ENCODE measurements at places on chromosomes 3 and 15.

- DNase-seq: no peak
These were observed 16.9 kb downstream of the CD47 start for GRCh38 chr3:108073764-108074431.

GRCh38 chr3:139941580-139941979, 6.6 kb downstream of the CLSTN2 start:
- no peak for DNase-seq

- DNase-seq: no peak
These were observed 14.4 kb downstream of the TNFAIP8L3 start for GRCh38 chr15:51080286-51080685.

- no peak for DNase-seq
These were observed 131.5 kb upstream of the ALCAM start for GRCh38 chr3:105235221-105235620.

DNA sequence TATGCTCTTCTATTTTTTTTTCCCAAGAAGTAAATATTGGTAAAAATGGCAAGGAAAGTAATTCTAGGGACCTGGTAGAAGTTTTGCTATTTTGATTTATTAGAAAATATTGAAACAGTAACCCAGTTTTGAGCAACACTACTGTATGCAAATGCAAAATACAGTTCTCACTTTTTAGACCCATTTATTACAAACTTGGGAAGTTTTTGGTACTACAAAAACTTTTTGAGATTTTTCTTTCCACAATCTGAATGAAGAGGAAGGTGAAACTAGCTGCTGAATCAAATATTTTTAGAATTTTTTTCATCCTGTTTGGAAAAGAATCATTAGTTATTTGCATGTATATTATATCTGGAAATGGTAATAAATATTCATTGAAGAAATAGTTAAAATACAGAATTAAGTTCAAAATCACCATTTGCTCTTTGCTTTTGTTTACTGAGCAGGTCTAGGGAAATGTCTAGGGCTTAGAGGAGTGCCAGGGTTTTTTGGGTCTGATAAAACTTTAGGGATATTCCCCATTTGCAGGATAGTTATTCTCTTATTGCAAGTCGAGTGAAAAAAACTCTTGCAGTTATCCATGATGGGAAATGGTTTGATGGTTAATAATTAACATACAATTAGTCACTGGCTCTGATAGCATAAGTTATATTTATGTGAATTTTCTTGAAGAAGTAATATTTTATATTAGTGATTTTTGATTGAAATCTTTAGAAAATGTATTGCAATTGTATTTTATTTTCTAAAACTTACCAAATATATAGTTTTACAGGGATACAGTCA, 47.0 kb downstream of the TCF12 start:
- DNase-seq: no peak

GRCh38 chr3:58651276-58651675, 15.3 kb downstream of the FAM3D start:
- no peak for DNase-seq

DNA sequence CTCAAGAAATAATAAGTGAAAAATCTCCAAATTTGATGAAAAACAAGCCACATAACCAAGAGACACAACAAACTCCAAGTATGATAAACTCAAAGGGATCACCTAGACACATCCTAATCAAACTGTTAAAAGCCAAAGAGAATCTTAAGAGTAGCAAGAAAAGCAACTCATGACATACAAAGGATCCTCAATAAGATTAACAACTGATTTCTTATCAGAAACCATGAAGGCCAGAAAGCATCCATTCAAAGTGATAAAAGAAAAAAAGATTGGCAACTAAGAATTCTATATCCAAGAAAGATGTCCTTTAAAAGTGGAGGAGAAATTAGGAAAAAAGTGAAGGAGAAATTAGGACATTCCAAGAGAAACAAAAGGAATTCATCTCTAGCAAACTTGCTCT, 23.5 kb downstream of the CHSY1 start:
- no peak for DNase-seq

- DNase-seq: no peak
These were observed 74.5 kb downstream of the NR1D2 start for GRCh38 chr3:24019585-24019984.

DNA sequence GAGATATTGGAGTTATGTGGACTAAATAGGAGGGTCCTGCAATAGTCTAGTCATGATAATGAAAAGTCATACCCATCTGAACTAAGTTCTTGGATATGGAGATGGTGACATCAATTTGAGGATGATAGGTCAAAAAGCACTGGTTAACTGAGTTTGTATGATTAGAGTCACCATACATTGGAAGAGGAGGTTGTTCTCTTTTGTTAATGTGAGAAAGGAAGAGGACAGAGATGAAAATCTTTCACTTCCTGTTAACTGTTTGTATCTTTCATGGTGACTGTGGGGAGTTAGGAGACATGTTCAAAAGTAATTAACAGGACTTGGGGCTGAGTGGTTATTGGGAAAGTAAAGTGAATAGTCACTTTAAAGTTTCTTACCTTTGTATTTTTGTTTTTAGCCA, 11.1 kb downstream of the TMEM62 start:
- no peak for DNase-seq

GRCh38 chr3:48571938-48572337, 8.4 kb upstream of the UCN2 start:
- no peak for DNase-seq

GRCh38 chr3:194395212-194395611, 3.9 kb downstream of the GP5 start:
- peak; percentile 12 for DNase-seq

- DNase-seq: no peak
These were observed 69.8 kb upstream of the ANKRD34C start for GRCh38 chr15:79212589-79213157.

DNA sequence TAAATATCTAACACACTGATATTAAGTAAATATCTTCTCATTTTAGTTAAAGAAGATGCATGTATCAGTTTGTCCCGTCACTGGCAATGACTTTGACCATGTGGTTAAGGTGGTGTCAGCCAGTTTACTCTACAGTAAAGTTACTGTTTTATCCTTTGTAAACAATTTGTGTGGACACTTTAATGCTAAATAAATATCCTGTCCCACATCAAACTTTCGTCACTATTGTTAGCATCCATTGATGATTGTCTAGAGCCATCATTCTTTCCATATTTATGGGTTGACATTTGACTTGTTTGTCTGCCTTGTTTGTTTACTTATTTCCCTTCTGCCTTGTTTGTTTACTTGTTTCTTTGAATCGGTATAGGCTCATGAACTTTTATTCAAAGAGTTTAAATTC, 11.0 kb upstream of the GPD1L start:
- no peak for DNase-seq

- DNase-seq: no peak
These were observed 50.8 kb upstream of the GADL1 start for GRCh38 chr3:30945291-30945690.

GRCh38 chr15:60125334-60125733, 121.2 kb downstream of the FOXB1 start:
- no peak for DNase-seq

DNA sequence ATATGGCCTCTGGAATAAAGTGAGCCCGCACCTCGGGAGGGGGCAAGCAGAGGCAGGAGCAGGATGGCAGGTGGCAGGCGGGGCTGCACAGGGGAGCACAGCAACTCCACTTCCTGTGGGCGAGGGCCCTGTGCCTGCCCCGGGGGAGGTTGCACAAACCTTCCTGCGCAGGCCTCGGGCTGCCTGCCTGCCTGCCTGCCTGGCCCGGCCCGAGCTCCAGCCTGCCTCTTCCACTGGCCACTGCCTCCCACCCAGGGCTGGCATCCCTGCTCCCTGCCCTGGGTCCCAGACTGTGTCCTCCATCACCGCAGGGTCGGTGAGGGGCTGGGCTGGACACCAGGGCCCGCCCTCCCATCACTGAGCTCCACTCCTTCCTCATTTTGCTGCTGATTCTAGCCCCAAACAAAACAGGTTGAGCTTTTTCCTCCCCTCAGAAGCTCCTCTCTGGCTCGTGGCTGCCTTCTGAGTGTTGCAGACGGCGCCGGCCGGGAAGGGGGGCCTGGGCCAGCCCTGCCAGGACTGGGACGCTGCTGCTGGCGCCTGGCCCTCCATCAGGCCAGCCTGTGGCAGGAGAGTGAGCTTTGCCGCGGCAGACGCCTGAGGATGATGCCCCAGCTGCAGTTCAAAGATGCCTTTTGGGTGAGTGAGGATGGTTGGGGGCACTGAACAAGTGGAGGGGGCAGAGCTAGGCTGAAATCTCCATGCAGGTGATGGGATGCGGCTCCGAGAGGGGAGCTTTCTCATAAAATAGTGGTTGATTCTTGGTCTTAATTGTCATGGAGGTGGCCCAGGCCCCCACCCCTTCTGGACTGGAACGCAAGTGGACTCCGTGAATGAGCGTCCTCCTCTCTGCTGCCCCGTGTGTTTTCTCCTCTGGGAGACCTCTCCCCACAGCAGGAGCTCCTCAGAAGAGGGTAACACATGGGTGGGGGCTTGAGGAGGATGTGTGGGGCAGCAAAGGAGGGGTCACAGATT, at the start of gene PSTPIP1:
Gene PSTPIP1 (plus strand): TSS at position 156 of the 975 bp plus-strand sequence. CDS start 448 bp downstream, at position 604.
- DNase-seq: peak; percentile 77

GRCh38 chr15:26157081-26157480, 294.0 kb upstream of the ATP10A start:
- no peak for DNase-seq

DNA sequence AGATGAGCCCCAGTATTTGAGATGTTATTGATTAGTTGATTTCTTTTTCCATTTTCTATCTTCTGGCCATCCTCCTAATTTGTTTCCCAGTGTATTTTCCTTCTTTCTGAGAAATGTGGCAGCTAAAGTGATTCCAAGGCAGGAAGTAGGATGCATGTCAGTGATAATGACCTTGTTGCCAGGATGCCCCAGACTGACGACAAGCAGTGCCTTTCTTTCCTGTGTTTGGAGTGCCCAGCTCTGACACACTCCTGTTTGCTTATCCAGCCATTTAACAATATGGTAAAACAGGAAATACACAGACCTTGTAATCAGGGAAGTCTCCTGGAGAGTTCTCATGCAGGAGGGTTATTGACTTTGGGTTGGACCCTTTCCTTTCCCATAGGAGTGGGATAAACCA, 20.4 kb downstream of the TMOD2 start:
- no peak for DNase-seq

GRCh38 chr3:133899311-133899710, 3.6 kb upstream of the RAB6B start:
- DNase-seq: no peak

- DNase-seq: no peak
These were observed 61.4 kb upstream of the ZNF280D start for GRCh38 chr15:56794553-56795329.

DNA sequence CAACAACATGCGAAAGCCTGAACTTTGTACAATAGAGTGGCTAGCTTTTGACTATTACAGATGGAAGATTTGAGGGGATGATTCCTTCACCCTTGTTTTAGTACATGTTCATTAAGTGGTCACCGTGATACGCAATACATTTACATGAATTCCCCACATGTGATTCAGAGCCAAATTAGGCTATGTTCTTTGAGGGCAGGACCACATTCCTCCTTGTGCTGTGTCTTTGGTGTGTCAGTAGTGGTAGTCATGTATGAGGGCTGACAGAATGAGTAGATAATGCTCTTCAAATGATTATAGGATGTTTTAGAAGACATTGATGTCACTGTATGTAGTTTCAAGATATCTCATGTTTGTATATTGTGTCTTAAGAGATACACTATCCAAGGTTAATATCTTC, 12.1 kb downstream of the PTPRG start:
- no peak for DNase-seq

DNA sequence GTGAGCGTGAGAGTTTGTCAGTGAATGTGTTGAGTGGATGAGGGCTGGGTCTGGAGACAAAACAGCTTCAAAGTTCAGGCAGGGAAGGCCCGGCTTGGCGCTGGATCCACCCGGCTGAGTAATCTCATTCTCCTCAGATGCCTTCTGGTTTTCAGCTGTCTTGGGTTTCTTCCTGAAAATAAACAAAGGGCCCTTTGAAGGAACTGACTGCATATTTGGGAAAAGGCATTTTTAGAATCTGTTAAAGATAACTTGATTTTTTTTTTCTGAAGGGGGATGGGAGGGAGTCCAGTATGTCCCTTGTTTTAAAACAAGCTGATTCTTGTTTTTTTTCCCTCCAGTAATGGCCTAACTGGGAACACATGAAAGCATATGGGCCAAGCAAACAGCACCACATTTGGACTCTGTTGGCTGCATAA, 86.4 kb downstream of the TIGIT start:
- DNase-seq: no peak

GRCh38 chr3:178841011-178841410, 230.6 kb downstream of the ZMAT3 start:
- no peak for DNase-seq

- DNase-seq: no peak
These were observed 72.7 kb upstream of the ABHD2 start for GRCh38 chr15:89015412-89016097.

DNA sequence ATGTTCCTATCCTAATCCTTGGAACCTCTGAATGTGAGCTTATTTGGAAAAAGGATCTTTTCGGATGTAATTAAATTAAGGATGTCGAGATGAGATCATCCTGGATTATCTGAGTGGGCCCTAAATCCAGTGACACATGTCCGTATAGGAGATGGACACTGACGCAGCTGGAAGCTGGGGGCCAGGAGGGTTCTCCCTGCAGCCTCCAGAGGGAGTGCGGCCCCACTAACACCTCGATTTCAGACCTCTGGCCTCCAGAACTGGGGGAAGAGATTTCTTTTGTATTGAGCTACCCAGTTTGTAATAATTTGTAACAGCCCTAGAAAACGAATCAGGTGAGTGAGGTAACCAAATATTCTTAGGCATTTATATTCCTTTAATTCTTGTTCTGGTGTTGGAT, 2.5 kb downstream of the DNAJB8 start:
- no peak for DNase-seq

- no peak for DNase-seq
These were observed 136.9 kb downstream of the NSMCE3 start for GRCh38 chr15:29132735-29133181.

DNA sequence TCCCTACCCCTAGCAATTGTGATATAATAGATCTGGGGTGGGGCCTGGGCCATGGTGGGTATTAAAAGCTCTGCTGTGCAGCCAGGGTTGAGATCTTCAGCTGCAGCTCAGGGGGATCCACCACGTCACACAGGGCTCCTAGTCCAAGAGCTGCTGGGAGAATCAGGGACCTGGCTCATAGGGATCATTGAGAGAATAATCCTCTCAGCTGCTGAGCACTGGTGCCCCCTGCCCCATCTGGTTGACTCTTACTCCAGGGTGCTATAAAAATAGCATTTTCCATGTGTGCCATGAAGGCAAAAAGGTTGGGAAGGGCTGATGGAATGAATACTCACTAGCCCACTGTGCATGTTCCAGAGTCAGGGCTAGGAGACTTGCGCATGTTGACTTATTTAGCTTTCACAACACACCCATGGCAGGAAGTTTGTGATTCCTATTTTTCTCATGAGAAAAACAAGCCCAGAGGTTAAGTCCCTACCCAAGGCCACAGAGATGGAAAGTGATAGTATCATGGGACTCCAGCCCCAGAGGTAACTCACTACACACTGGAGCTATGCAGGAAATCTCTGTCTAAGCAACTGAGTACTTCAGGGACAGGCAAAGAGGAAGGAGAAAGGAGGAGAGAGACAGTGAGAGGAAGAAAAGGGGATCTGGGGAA, 94.6 kb upstream of the HERC1 start:
- no peak for DNase-seq

Data from activated naive CD8-positive, alpha-beta T cell treated with anti-CD3 and anti-CD28 coated beads for 36 hours (primary cell).